IMR-90 (cell line): ENCODE measurements at places on chromosomes 4 and X. TPM values are rescaled to one million over a fixed set of nuclear protein-coding genes. Genes with fewer than 3 reads are reported as not detected.

EDNRA gene
- 6.5 and 7.8 TPM in 2 replicates for total RNA-seq

IGSF1 gene
- total RNA-seq = not detected in 2 replicates

CYTL1 gene
- 1.3 and 1.4 TPM in 2 replicates for total RNA-seq

PIN4 gene
- 2.2 and 6.1 TPM in 2 replicates for total RNA-seq

IL13RA2 gene
- total RNA-seq = under 0.01 and 0.28 TPM in 2 replicates

SPATA4 gene
- under 0.01 and 0.28 TPM in 2 replicates for total RNA-seq

PDCL2 gene
- not detected in 2 replicates for total RNA-seq

CCDC120 gene
- total RNA-seq = under 0.01 and 0.18 TPM in 2 replicates

CTAG1B gene
- not detected in 2 replicates for total RNA-seq

GAGE12F gene
- total RNA-seq = not detected in 2 replicates

OPHN1 gene
- total RNA-seq = 12.5 and 13.1 TPM in 2 replicates

FDCSP gene
- total RNA-seq = not detected in 2 replicates

TMEM35A gene
- total RNA-seq = 11.3 and 12.8 TPM in 2 replicates

PROM1 gene
- total RNA-seq = not detected in 2 replicates

ZNF674 gene
- total RNA-seq = 6.4 and 13.4 TPM in 2 replicates

SSX4B gene
- not detected in 2 replicates for total RNA-seq

GAGE13 gene
- not detected in 2 replicates for total RNA-seq

HELT gene
- total RNA-seq = not detected in 2 replicates

AREG gene
- total RNA-seq = 0.18 and 0.28 TPM in 2 replicates

TKTL2 gene
- total RNA-seq = not detected in 2 replicates

FHIP1A gene
- total RNA-seq = under 0.01 and 0.18 TPM in 2 replicates

ART3 gene
- total RNA-seq = not detected in 2 replicates
